ENCODE measurements at places on chromosomes 3 and 15.

- DNase-seq = no peak
Observed at GRCh38 chr15:85354948-85355347, 25.5 kb upstream of the AKAP13 start.

- no peak for DNase-seq
Observed at GRCh38 chr3:171347301-171348039, 112.7 kb downstream of the TNIK start.

DNA sequence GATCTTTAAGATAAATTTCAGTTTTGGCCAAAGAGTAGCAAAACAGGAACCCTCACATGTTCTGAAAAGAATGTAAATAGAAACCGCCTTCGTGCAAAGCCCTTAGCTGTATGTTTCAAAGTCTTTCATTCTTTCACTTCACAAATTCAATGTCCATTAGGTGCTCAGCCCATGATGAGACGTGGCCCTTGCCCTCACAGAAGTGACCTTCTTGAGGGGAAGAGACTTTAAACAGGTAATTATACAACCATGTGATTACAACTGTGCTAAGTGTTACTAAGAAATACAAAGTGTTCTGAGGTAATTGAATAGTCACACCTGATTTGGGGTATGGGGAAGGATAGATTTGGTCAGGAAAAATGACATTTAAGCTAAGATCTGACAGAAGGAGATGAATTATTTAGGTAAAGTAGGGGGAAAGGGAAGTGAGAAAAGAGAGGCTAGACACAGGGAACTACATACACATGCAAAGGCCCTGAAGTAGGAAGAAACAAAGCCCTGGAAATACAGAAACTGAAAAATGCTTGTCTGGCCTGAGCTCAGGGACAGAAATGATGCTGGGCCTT, 19.6 kb downstream of the HSPBAP1 start:
- DNase-seq = no peak

- DNase-seq = peak; percentile 5
Observed at GRCh38 chr15:51775967-51776816, 24.8 kb downstream of the TMOD2 start.

DNA sequence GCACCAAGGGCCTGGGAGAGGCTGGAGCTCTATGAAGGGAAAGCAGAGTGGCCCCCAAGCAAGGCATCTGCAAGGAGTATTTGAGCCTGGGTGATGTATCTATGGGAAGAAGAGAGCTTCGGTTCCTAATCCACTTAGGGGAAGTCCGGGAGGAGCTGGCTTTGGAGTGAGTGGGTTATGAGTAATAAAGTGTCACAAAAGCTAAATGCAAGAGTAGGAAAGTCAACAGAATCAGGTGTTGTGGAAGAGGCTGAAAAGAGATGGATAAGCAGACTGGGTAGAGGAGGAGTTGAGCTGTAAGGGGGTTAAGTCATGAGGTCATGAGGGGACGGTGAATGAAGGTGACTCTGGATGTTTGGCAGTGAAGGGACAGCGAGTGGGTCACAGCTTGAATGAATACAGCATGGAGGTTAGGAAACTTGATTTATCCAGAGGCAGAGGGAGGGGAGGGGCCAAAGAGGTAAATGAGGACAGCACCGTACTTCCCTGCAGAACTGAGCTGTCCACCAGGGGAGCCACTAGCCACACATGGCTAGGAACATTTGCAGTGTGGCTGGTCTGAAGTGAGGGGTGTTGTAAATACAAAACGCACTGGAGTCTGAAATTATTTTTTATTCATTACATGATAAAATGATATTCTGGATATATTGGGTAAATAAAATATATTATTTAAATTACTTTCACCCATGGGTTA, 83.3 kb downstream of the ADCY5 start:
- DNase-seq = no peak

- peak; percentile 17 for DNase-seq
Observed at GRCh38 chr3:141659821-141660613, 78.1 kb upstream of the RNF7 start.

GRCh38 chr3:104825116-104825515, 541.6 kb upstream of the ALCAM start:
- peak; percentile 50 for DNase-seq

- no peak for DNase-seq
Observed at GRCh38 chr3:102230057-102230456, 204.8 kb upstream of the ZPLD1 start.
